Stimulated activated naive CD4-positive, alpha-beta T cell (primary cell): ENCODE measurements at places on chromosomes 7 and 10.

DNA sequence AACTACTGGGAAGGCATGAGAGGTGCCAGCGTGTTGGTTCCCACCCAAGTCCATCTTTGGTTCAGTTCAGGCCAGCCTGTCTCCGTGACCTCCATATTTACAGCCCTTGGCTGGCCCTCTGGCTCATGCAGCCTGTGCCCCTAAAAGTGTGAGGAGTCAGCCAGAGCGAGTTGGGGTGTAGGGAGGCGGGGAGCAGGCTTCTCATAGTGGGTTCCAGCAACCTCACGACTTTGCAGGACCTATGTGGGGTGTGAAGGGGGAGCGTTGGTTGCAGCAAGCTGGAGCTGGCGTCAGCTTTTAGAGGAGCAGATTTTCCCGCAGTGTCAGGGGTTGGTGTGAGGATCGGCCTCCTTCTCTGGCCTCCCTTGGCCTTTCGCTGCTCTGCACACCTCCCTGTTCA is 9.8 kb downstream of the TSPAN14 start:
- DNase-seq: no peak

DNA sequence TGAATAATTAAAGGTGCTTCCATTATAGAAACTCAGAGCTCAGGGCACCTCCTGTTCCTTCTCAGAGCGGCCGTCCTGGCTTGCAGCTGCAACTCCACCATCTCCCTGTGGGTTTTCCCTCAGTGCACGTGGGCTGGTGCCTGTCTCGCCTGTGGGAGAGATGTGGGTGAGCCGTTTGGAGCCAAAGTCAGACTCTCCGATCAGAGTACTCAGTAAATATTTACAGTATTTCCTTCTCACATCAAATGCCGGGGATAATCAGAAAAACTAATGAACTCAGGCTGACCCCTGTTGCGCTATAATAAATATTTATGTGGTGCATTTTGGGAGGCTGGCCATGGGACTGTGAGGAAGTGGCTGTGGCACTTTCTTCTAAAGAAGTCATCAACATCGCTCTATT is 155.8 kb upstream of the HABP2 start:
- DNase-seq: no peak

DNA sequence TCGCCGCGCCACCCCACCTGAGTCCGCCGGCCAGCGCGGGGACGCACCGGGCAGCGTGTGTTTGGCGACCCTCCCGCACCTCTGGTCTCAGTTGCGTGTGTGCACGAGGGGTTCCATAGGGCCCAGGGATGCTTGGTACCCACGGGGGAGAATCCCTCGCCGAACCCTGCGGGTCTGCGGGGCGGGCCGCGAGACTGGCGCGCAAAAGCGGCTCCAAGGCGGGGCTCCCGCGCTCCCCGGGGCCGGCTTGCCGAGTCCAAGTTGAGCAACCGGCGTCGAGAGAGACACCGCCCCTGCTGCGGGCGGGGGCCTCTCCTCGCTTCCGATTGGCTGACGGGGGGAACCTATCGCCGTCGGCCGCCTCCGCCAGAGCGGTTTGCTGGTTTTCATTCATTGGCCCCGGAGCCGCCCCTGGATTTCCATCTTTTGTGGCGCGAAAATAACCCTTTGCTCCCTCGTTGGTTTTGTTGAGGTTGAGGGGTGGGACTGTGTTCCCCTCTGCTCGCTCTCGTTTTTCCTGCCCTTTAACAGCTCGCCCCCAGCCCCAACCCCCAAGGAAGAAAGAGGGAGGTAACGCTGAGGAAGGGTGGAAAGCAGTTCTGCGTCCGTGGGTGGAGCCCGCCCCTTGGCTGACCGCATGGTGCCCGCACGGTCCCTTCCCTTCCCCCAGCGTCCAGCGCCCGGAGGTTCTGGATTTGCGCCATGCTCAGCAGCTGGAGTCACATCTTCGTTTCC is 4.0 kb upstream of the IGF2BP3 start:
- no peak for DNase-seq

GRCh38 chr7:44583146-44583865 is 1.3 kb upstream of the TMED4 start:
- DNase-seq: no peak

DNA sequence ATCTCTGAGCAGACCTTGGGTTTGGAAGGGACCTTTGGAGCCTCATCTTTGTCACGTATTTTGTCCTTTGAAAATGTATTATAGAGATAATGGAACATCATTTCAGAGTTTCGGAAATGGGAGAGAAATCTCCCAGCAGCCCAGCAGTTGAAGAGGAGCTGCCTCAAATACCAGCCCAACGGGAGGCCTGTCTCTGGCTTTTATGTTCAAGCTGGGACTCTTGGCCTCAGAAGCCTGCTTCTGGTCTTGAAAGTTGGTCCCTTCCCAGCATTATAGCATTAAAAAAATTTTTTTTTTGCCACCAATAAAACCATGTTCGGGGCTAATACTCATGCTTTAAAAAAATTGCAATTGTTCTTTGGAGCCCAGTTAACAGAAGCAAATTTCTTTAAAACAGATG is 73.4 kb upstream of the CTBP2 start:
- DNase-seq: no peak

GRCh38 chr10:99906470-99906869 is 103.3 kb downstream of the DNMBP start:
- DNase-seq: no peak

DNA sequence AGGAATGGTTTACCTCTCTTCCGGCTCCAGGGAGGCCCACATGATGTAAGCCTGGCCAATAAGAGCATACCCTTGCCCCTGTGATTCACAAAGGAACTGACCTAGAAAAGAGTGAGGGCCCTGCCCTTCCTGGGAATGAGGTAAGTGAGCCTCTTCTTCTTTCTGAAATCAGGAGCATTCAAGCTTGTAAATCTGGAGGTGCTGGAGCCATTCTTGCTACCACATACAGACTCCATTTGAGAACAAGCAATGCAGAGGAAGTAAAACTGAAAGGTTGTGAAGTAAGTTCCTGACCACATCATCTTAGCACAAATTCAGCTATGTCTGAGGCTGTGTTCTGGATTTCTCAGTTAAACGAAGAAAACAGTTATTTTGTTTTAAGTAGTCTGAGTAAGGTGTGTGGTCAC is 132.2 kb downstream of the CD36 start:
- no peak for DNase-seq
